ENCODE measurements at places on chromosomes 12 and 14.

DNA sequence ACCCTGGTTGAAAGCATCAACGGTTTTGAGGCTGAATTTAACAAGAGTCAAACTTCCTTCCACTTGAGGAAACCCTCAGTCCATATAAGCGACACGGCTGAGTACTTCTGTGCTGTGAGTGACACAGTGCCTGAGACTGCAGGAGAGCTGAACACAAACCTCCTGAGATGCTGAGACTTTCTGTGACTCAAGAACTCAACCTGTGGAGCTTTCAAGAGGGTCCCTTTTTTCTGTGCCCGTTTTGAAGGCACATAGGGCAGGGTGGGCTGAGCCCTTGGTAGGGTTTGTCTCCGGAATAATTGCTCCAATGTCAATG lies 305.3 kb upstream of the OR4E1 start:
- no peak for DNase-seq

DNA sequence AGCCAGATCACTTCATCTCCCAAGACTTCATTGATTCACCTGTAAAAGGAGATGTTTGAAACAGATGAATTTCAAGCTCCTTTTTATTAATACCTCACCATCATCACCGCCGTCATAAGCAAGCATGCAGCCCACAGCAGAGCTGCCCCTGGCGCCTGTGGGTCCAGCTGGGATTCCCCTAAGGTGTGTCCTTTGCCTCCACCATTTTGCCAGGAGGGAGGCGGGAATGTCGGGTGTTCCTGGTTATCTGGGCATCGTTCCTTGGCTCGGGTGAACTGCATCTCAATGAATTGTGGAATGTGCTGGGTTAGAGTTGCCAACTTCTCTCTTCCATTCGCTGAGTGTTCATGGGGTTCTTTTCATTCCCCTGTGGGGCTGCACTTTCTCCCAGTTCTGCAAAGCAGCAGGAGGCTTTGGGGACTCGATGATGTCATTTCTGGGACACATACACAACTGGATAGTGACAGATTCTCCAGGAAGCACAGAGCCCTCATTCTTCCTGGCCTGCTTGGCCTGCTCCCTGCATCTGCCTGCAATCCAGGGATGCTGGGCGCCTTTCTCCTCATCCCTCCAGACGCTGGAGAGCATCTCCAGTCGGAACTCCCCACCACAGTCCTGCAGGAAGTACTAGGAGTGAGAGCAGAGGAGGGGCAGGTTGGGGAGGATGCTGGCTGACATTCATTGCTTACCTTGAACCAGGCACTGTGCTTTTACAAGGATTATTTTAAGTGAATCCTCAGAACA lies 10.1 kb downstream of the CCND2 start:
- no peak for DNase-seq

DNA sequence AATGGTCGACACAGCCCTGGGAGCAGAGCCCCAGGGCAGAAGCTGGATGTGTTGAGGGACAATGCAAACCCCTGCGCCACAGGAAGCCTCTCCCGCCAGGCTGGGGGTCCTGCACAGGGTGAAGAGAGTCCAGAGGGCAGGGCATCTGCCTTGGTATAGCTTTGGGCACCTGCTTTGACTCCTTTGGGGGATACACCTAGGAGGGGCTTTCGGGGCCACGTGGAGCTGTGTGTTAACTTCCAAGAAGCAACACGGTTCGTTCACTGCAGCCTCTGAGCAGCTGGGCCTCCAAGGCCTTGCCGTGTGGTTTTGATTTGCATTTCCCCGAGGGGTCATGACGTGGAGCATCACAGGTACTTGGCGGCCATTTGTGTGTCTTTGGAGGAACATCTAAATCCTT lies 5.8 kb upstream of the PUS1 start:
- no peak for DNase-seq

DNA sequence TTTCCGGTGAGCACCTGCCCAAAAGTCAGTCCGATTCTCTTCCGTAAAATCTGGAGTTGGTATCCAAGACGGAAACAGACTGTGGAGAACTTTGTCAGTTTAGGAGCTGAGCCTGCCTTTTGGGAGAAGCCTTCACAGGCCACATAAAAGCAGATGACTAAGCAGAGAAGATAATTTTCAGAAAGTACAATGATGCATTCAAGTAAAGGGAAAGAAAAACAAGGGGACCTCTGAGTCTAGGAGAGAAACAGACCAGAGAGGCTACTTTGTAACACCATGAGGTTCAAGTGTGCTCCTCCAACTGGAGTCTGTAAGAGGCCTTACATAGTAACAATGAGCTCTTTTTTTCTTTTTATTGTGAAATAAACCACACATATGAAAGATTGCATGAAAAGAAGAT lies 21.1 kb downstream of the TMED8 start:
- no peak for DNase-seq

GRCh38 chr12:4356041-4356327 lies 23.5 kb downstream of the FGF23 start:
- DNase-seq: no peak

DNA sequence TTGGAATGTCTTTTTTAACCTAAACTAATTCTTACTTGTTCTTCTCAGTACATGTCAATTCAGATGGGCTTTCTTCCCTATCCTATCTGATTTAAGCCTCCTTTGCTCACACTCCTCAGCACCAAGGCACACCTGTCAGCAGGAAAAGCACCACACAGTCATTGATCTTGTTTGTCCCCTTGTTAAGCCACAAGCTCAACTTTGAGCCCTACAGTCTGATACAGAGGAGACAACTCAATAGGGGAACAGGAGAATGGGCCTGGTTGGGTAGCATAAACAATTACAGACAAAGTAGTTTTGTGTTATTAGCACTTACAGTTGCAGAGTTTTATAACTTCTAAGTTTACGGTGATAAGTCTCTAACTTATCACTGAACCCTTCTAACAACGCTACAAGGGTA lies 29.5 kb upstream of the SYCP3 start:
- no peak for DNase-seq

- DNase-seq: peak; percentile 91
Measured at GRCh38 chr12:121795034-121795968, 1.8 kb upstream of the RHOF start.

GRCh38 chr14:36658123-36659009 lies 3.3 kb upstream of the PAX9 start:
- no peak for DNase-seq

DNA sequence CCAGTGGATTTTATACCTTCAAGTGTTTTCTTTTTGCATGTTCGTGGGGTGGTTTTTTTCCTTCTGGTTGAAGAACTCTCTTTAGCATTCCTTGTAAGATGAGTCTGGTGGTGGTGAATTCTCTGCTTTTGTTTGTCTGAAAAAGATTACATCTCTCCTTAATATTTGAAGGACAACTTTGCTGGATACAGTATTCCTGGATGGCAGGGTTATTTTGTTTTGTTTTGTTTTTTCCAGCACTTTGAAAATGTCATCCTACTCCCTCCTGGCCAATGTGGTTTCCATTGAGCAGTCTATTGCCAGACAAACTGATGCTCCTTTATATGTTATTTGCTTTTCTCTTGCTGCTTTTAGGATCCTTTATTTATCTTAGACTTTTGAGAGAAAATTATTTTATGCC lies 43.2 kb upstream of the ZFP36L1 start:
- no peak for DNase-seq

- DNase-seq: peak; percentile 64
Measured at GRCh38 chr12:46266869-46267574, 1.8 kb downstream of the SLC38A1 start.

GRCh38 chr12:99948370-99948769 lies 36.4 kb downstream of the ANKS1B start:
- no peak for DNase-seq

DNA sequence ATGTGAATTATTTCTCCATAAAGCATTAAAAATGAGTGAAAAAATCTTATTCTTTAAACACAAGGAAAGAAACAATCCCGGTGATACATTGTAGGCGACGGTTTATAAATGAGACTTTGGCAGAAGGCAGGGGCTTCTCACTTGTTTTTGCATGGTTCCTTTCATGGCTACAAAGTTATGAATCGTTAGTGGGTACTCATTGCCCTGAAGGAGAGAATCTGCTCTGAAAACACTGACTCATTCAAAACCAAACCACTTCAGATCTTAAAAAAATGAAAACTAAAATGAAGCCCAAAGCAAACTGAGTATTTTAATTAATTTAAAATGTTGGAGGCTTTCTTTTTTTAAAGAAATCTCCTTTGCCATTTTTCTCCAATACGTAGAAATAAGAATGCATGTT lies 41.4 kb upstream of the AMIGO2 start:
- no peak for DNase-seq

GRCh38 chr12:87995581-87996178 lies 33.5 kb downstream of the C12orf50 start:
- DNase-seq: peak; percentile 71

DNA sequence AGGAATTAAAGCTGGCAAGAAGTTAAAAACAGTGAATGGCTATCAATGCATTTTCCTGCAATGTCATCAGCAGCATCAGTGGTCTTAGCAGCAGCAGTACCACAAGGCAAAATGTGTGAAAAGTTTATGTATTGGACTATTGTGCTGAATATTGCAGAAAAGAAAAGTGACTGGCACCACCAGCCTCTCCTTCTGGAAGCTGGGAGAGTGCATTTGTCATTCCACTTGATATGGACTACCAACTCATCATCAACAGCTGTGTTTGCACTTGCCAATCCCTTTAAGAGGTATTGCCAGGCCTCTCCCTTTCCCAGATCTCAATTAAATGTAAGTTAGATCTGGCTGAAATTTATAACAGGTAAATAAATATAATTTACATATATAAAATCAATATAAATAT lies 151.0 kb upstream of the GZMB start:
- DNase-seq: no peak

- peak; percentile 51 for DNase-seq
Measured at GRCh38 chr12:101877806-101878242, 444 bp downstream of the DRAM1 start.

DNA sequence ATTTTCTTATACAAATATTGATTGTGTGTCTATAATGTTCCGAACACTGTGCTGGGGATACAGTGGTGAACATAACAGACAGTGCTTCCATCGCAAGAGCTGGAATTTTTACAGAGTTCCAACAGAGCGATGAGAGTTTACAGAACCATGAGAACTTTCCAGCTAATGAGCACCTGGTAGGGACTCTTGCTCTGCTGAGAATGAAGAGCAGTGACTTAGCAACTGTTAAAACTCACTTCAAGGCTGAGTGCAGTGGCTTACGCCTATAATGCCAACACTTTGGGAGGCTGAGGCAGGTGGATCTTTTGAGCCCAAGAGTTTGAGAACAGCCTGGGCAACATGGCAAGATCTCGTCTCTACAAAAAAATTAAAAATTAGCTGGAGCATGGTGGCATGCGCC lies 113.8 kb upstream of the DIO2 start:
- DNase-seq: no peak

- DNase-seq: peak; percentile 74
Measured at GRCh38 chr12:52151837-52152783, 39.7 kb downstream of the KRT80 start.

DNA sequence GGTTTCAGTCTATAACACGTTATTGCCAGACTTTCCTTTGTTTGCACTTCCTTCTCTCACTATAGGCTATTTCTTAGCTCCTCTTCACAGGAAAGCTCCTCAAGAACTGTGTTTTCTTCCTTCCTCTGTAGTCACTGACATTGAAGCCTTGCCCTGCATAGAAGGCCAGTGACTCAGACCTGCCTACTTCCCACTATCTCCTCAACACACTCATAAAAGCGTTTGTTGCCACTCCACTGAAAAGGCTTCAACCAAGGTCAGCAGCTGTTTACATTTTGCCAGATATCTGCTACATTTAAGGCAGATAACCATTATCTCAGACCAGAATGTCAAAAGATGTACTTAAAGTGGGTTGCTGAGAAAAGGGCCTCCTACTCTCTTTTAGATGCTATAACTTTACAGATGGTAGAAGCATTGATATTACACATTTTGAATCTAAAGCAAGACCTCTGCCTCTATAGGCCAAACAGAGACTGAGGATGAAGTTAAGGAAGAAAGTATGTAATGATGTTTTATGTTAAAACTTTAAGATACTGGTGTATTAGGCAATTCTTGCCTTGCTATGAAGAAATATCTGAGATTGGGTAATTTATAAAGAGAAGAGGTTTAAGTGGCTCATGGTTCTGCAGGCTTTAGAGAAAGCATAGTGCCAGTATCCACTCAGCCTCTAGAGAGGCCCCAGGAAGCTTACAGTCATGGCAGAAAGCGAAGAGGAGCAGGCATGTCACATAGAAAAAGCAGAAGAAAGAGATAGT lies 233.3 kb upstream of the FLRT2 start:
- no peak for DNase-seq

DNA sequence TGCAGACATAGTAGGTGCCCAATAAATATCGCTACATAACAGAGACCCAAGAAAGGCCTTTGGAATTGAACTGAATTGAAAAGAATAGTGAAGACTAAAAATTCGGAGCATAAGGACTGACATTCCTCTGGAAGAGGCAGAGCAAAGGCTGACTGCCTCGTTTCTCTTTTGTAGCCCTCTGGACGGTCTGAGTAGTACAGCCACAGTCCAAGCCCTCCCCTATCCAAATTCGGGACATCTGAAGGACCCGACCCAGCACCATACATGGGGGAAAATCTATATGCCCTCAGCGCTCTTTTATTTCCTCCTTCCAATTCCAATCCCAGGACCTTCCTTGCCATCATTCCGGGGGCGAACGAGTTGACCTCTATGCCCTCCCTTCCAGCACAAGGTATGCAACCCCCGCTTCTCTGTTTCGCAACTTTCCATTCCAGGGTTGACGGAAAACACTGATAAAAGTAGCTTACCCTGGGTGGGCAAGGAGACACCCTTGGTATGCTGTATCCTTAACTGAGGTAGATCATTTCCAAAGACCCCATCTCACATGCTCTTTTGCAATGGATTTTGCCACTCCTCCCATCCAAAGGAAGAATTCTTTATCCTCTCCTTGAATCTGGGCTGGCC lies 127.4 kb upstream of the MAP1LC3B2 start:
- no peak for DNase-seq

DNA sequence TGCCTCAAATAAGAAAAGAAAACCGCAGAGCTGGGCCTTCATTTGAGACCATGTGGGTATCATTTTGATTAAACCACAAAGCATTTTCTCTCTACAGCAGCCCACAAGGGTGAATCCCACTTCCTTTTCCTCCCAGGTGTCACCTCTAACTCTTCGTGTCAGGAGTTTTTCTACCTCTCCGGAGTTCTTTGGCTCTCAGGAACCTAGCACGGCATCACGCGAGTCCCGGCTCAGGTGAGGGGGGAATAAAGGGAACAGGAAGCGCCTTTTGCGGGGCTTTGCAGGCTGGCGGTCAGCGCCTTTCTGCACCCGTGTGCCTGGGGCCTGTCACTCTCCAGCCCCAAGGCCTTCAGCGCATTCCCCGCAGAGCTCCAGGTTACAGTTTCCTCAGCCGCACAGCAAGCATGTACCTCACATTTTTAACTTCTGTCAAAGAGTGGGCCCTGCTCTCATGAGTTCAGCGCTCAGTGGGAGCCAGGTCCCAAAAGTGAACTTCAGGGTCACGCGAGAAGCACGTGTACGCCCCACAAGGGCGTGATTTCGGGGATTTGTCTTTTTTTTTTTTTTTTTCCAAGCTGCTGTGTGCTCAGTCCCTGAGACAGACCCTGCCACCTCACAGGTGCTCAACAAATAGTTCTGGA lies 740 bp upstream of the PRPF40B start:
- DNase-seq: no peak

Measured in lung (tissue), 17 donors.